ENCODE measurements at places on chromosomes 11 and 22.
A peak's percentile ranks its signal among the peaks of the same experiment; 100 is the strongest.

DNA sequence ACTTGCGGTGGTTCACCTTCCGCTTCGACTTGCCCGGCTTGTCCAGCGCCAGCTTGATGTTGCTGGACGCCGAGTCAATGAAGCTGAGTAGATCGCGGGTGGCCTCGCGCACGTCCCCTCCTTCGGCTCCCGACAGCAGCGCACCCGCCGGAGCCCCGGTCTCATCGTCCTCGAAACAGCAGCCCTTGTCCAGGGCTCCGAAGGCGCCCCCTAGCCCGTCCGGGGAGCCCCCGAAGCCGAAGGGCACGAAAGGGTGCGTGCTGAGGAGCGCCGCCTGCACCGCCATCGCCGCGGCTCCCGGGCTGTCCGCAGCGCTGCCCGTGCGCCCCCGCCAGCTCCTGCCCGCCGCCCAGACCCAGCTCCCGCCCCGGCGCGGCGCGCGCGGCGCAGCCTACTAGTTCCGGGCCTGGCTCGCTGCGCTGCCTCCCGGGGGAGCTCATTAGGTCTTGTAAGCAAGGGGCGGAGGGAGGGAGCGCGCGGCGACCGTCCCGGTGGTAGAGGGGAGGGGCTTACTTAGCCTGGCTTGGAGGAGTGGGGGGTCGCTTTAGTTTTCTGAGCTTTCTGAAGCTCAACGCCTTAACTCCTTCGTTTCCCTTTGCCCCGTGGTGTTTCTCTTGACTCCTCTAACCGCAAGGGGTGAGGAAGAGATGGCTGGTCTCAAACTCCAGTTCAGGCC, at the start of gene FAM181B:
FAM181B (minus strand) TSS at position 421 of the 676 bp plus-strand sequence; CDS start at position 286, 135 bp downstream.
- DNase-seq, result peak; percentile 91

DNA sequence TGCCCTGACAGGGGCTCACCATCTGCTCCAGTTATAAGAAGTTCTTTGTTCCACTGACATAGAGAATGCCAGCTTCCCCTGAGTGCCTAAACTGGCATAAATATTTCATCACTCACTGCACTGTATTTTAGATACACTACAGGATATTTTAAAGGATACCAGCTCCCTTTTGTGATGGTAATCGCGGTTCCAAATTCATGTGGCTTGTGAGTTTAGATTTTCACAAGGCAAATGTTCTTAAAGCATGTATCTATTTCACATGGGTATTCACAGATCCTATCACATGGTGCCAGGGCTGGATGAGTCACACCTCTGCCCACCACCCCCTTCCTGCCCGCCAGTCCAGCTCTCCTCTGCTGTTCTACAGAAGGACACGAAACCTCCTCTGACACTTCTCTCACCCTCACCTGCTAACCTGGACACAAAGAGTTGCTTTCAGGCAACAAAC, 105.5 kb downstream of the KCNC1 start:
- no peak for DNase-seq

GRCh38 chr11:85385547-85385946, 241.6 kb downstream of the DLG2 start:
- DNase-seq, result no peak

DNA sequence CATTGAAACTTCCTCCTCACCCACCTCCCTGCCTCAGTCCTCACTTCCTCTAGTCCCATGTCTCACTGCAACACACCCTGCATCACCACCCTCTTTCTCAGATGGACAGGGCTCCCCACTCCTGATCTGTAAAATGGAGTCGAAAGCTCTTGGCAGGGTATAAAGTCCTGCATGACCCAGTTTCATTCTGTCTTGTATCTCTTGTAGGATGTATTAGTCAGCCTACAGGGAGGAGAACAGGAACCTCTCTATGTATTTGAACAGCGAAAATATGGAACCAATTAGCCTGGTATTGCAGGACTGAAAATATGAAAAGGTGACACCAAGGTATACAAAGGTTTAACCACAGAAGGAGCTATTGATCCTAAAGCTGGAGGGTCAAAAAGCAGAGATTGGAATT, 156.9 kb upstream of the SNX19 start:
- DNase-seq, result no peak

DNA sequence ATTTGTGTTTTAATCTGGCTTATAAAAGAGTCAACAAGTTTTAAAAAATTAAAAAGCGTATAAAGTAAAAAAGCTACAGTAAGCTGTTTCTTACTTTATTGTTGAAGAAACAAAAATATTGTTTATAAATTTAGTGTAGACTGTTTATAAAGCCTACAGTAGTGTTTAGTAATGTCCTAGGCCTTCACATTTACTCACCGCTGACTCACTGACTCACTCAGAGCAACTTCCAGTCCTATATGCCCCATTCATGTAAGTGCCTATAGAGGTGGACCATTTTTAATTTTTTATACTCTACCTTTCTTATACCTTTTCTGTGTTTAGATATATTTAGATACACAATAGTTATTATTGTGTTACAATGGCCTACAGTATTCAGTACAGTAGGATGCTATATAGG, 12.2 kb downstream of the MPPED2 start:
- DNase-seq, result no peak

DNA sequence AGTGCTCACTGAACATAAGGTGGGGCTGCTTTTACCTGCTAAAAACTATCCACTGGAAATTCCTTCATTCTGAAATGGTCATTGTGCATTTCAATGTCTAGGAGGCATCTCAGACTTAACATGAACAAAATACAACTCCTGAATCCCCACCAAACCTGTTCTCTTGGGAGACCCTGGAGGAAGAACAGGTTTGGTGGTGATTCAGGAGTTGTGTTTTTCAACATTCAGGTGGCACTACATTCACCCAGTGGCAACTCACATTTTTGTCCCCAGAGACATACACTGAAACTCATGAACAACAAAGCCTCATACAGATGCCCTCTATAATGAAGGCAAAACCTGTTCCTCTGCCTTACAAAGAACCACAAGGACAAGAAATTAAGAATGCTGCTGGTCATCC, 64.3 kb upstream of the CYP2D6 start:
- DNase-seq, result no peak

DNA sequence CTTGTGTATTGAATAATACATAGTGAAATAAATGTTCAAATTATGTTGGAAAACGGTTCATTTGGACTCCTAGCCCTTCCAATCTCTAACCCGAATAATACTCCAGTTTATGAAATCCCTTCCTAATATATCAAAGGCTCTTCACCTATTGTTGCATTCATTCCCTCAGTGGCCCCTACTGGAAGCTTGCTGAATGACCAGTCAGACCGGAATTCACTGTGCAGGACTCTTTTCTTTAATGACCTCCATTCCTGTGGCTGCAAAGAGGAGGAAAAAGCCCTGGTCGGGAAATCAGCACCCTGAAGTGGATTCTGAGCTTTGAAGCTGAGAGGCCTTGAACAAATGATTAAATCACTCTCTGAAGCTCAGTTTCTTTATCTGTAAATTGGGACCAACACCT, 19.1 kb upstream of the RCN1 start:
- DNase-seq, result no peak

GRCh38 chr22:26981111-26981510, 323.7 kb downstream of the MIAT start:
- DNase-seq, result no peak

DNA sequence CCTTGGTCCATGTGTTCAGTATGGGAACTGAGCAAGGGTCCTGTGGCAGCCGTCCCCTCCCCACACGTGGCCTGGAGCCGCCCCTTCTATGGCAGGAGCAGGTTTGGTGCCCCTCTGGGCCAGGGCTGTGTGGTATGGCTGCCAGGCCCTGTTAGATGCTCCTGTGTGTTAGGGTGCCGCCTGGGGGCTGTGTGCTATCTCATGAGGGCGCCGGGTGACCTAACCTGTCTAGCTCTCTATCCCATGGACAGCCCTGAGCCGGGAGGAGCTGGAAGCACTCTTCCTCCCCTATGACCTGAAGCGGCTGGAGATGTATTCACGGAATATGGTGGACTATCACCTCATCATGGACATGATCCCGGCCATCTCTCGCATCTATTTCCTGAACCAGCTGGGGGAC, 34.7 kb downstream of the NAT10 start:
- no peak for DNase-seq

DNA sequence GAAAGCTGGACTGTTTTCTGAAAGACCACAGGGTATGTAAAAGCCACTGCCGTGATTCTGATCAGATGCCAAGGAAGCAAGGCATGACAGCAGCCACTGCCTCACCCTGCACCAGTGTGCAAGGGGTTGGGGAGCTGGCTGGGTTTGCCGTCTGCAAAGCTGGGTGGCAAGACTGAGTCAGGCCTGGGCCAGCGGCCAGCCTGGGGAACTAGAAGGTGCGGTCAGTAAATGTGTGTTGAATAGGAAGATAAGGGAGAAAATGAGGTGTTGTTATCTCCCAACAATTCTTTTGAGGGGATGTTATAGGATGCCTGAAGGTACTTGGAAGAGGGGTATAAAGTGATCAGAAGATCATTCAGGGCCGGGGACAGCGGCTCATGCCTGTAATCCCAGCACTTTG, 8.0 kb downstream of the VSTM5 start:
- DNase-seq, result no peak

- DNase-seq, result no peak
Observed at GRCh38 chr11:124753205-124753604, 1.1 kb upstream of the VSIG2 start.

DNA sequence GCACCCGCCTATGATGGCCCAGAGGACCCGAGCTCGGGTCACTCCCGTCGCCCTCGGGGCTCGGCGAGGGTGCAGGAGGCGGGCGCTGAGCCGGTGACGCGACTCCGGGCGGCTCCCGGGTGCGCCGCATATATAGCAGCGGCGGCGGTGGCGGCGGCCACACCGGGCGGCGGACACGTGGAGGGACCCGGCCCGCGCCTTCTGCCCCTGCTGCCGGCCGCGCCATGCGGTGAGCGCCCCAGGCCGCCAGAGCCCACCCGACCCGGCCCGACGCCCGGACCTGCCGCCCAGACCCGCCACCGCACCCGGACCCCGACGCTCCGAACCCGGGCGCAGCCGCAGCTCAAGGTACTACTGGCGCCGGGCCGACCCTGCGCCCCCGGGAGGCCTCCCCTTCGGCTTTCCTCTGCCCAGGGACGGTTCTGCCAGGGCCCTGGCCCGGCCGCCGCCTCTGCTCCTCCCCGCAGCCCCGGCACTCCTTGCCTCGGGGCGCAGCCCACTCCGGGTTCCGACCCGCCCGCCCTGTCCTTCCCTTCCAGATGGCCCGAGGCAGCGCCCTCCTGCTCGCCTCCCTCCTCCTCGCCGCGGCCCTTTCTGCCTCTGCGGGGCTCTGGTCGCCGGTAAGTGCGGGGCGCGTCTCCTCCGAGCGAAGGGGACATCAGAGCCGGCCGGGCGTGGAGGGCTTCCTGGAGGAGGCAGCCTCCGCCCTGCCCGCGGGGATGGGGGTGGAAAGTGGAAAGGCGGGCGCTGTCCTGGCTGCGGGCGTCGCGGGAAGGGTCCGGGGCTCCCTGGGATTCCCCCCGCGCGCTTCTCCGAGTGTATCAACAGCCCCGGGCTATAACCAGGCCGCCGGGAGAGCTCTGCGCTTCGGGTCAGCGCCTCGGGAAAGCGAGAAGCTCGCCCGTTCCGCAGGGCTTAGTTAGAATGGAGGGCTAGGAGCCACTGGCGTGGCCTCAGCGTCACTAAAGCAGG, at the start of gene GAL:
GAL (plus strand) TSS at position 160 of the 972 bp plus-strand sequence; CDS start at position 540, 380 bp downstream.
- no peak for DNase-seq

- no peak for DNase-seq
Observed at GRCh38 chr22:43439368-43440103, 27.7 kb downstream of the MPPED1 start.

- DNase-seq, result no peak
Observed at GRCh38 chr11:126304457-126305075, 706 bp downstream of the DCPS start.

DNA sequence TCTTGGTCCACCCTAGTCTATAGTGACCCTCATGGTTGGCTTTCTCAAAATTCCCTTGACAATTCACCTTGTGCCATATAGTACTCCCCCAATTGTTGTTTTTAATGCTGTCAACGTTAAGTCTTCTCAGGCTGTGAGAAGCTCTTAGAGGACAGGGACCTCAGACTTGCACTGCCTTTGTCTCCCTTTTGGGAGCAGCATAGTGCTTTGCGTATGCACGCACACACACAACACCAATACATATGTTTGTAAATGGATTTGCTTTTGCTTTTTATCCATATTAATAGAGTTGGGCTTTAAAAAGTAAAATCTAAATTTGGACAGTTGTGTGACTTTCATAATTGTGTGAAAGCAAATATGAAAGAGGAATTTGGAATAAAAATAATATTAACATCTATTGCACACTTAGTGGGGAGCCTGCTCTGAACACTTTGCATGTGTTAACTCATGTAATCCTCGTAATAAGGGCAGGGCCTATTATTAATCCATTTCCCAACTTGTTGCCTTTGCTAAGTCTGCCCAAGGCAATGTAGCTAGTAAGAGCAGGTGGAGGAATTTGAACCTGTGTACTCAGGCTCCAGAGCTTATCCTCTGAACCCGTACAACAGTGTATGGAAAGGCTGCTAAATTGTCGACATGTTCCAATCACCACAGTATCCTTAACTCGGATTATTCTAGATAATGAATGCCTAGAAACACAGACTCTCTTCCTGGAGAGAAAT, 257.7 kb upstream of the NARS2 start:
- no peak for DNase-seq

- no peak for DNase-seq
Observed at GRCh38 chr11:119371778-119372182, 9.7 kb downstream of the USP2 start.

GRCh38 chr11:125591649-125592304, 875 bp upstream of the STT3A start:
- peak; percentile 33 for DNase-seq

DNA sequence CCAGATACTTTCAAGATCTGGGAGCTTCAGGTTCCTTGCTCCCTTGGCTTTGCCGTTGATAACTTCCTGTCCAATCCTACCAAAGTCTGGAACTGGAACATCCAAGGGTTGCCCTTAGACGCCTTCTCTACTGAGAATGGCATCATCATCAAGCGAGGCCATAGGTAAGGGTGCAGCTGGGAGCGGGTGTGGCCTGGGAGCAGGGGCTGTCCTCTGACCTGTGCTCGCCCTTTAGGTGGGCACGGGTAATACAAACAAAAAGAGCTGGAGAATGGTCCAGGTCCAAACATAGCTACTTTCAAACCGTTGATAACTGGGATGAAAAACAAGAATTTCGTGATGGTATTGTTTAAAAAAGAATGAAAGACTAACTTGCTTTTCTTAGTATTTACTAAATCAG, 25.0 kb downstream of the CASP12 start:
- no peak for DNase-seq

DNA sequence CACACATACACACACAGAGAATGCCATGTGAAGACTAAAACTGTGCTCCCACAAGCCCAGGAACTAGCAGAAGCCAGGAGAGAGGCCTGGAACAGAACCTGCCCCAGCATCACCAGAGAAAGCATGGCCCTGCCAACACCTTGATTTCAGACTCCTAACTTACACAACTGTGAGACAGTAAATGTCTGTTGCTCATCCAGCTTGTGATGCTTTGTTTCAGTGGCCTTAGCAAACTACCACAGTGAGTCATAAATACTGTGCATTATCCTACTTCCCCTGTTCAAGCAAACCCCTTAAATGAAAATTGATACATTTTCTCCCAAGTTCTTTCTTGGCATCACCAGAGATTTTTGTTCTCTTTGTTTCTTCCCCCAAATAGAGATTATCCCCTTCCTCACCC, 1539.4 kb upstream of the TENM4 start:
- no peak for DNase-seq

- no peak for DNase-seq
Observed at GRCh38 chr11:78319453-78319955, 98.1 kb downstream of the GAB2 start.

Measured in upper lobe of left lung (tissue), 6 donors.